Fibroblast of pulmonary artery (primary cell): ENCODE measurements at places on chromosomes 11 and 22.

- DNase-seq = no peak
Observed at GRCh38 chr11:4105916-4106315, 11.3 kb downstream of the RRM1 start.

DNA sequence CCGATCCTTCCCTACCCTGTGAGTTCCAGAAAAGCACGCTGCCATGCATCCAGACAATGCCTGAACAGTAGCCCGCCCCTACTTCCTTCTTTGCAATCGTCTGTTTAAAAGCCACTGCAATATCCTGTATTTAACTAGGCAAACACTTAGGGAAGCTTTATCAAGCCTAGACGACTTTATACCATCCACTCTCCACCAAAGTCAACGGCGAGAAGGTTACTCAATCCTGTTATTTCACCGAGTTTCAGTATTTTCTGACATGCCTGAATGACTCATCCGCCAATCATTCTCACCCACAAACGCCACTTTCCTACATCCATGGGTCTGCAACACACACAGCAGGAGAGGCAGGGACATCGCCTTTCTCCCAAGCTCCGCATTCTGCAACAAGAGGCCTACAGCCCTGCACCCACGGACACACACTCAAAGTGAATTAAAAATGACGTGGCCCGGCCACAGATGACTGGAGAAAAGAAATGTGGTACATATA is 9.3 kb downstream of the CELSR1 start:
- DNase-seq = peak; percentile 73

GRCh38 chr11:18844753-18845367 is 53.3 kb upstream of the PTPN5 start:
- peak; percentile 44 for DNase-seq

GRCh38 chr11:10942620-10943019 is 84.8 kb upstream of the ZBED5 start:
- DNase-seq = no peak

DNA sequence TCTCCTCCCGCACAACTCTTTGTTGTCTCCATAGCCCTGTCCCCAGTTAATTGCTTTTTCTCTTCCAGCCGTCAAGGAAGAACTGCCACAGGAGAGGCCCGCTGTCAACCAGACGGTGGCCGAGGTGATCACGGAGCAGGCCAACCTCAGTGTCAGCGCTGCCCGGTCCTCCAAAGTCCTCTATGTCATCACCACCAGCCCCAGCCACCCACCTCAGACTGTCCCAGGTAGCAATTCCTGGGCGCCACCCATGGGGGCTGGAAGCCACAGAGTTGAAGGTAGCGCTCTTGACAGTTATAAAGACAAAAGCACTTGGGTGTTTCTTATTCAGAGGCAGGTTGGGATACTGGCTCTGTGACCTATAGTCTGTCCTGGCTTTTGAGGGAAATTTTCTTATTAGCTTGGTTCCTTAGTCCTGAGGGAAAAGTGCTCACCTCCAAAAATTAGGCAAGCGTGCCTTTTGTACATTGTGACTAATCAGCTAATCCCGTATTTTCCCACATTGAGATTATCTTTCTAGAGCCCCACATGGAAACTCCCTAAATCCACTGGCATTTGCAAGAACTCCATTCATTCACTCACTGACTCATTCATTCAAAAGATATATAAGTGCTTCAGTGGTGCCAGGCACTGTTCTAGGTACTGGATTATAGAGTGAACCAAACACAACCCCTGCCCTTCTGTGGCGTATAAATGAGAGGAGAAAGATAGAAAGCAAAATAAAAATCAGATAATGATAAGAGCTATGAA is 65.9 kb downstream of the KREMEN1 start:
- no peak for DNase-seq

- DNase-seq = peak; percentile 12
Observed at GRCh38 chr11:80241766-80242165, 800.9 kb upstream of the TENM4 start.

GRCh38 chr22:44765571-44766285 is 13.4 kb downstream of the ARHGAP8 start:
- DNase-seq = no peak
